NCI-H1417 treated with DMSO at 0.1 percent for 48 hours (cell line): ENCODE measurements at places on chromosomes 12 and 14.

- no peak for DNase-seq
These were observed 1186.3 kb upstream of the FLRT2 start for GRCh38 chr14:84343656-84344055.

DNA sequence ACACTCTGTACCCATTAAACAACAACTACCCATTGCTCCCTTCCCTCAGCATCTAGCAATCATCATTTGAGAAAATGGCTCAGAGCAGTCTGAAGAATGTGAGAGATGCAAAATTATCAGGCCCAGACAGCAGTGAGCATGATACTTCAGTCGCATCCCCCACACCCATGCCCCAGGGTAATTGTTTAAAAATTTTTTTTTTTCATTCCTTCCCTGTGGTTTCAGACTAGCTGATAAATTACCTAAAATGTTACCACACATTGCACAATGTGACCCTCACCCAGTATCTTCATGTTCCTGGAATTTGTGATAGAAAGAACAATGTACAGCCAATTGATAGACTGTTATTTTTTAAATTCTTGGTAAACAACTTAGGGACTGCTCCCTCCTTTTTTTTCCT is 11.3 kb upstream of the USP15 start:
- DNase-seq: no peak

- no peak for DNase-seq
These were observed 49.5 kb downstream of the MYF5 start for GRCh38 chr12:80766210-80766609.

GRCh38 chr14:37901978-37902377 is 305.7 kb upstream of the SSTR1 start:
- no peak for DNase-seq

GRCh38 chr14:35366521-35366976 is 38.0 kb downstream of the NFKBIA start:
- DNase-seq: no peak

DNA sequence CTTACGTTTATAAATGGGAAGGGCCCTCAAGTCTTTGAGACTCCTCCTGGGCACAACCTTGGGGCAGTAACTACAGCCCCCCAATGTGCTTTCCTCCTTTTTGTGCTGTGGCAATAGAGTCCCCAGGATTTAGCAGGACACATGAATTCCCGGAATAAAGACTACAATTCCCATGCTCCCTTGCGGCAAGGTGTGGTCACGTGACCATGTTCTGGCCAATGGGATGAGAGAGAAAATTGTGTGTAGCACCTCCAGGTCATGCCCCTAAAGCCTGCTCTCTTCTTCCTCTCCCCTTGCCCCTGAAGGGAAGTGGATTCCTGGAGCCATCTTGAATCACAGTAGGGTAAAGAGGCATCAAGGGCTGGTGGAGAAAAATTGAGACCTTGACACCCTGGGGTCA is 295.1 kb upstream of the SFSWAP start:
- no peak for DNase-seq

DNA sequence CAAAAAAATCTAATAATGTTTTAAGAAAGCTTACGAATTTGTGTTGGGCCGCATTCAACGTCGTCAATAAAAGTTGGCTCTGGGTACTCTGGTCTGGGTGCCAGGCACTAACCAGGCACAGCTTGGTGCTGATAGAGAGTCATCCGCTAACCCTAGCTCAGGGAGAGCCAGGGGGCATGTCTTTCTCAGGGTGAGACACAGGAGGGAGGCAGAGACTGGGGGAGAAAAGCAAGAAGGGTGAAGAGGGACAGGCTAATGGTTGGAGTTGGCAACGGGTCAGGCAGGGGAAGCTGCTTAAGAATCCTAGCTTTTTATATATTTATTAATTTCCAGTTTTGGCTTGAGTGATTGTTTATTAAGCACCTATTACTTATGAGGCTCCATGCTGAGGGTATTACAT is 105.0 kb downstream of the CMKLR1 start:
- DNase-seq: no peak

DNA sequence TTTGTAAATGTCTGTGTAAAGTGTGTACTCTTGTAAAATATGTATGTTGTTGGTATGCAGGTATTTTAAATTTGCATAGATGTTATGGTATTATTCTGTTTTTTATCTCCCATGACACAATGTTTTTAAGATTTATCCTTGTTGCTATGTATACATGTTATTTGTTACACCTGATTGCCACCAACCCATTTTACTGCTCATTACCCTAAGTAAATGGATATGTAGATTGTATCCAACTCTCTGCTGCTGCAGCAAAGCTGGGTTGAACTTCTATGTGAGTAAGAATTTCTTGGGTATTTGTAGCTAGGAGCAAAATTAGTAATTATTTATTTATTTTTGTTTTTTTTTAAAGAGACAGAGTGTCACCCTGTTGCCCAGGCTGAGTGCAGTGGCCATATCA is 6.2 kb downstream of the APAF1 start:
- no peak for DNase-seq
